ENCODE measurements at places on chromosomes 4 and X.

GRCh38 chrX:140088438-140088837 is 123.1 kb upstream of the CXorf66 start:
- no peak for DNase-seq

GRCh38 chrX:76148041-76148665 is 24.7 kb upstream of the PBDC1 start:
- no peak for DNase-seq

DNA sequence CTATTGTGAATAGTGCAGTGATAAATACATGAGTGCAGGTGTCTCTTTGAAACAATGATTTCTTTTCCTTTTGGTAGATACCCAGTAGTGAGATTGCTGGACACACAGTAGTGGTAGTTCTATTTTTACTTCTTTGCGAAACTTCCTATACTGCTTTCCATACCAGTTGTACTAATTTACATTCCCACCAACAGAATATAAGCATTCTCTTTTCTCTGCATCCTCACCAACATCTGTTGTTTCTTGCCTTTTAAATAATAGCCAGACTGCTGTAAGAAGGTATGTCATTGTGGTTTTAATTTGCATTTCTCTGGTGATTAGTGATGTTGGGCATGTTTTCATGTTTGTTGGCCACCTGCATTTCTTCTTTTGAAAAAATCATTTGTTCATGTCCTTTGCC is 105.9 kb downstream of the COL4A6 start:
- DNase-seq: no peak

DNA sequence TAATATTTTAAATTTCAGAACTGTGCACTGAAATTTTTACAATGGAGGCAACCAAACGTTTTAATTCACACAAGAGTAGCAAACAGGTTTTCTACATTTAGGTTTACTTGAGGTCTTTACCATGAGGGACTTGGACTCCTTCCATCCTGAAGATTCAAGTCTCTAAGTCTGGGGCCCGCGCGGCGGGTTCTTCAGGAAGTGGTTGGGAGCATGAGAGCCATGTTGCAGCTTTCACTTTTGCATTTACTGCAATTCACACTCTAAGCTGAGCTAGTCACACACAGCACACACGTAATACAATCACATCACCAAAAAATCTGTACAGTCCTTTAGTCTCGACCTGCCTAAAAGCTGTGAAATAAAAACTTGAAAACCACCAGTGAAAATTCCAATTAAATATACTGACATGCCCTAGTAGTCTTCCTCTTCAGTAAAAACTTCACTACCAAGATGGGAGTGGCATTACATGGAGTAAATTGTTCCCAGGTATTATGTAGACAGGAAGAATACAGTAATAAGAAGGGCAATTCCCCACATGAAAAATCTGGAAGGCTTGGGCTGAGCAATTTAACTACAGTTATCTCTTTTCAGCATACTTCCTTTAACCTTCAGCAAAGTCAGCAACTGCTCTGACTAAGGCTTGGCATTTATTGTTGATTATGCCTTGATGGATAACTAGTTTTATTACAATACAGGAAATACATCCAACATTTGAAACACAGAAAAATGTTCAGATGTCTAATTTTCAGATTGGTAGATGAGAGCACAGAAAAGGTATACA is 571.1 kb upstream of the DIPK2B start:
- DNase-seq: no peak

DNA sequence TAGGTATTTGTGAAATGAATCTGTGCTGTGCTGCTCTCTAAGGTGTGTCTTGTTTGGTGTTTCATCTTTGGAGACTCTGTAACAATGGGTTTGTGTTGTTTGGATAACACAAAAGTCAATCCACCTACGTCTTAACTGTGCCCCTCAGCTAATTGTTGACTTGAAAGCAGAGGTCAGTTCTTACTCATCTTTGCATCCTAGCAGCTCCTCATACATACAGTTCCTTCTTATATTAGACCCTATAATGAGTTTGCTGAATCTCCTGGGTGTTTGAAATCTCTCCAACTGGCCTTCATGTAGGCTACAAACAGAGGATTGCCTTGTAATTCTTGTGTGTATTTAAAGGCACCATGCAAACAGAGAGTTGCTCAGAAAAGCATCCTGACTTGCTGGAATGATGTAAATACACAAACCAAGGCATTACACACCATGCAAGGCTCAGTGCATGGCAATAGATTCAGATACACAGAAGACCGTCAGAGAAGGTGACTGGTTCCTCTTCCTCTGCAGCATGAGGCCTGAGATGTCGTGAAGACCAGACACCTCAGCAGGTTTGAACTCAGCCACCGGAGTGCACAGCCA is 220.0 kb upstream of the JADE1 start:
- no peak for DNase-seq

DNA sequence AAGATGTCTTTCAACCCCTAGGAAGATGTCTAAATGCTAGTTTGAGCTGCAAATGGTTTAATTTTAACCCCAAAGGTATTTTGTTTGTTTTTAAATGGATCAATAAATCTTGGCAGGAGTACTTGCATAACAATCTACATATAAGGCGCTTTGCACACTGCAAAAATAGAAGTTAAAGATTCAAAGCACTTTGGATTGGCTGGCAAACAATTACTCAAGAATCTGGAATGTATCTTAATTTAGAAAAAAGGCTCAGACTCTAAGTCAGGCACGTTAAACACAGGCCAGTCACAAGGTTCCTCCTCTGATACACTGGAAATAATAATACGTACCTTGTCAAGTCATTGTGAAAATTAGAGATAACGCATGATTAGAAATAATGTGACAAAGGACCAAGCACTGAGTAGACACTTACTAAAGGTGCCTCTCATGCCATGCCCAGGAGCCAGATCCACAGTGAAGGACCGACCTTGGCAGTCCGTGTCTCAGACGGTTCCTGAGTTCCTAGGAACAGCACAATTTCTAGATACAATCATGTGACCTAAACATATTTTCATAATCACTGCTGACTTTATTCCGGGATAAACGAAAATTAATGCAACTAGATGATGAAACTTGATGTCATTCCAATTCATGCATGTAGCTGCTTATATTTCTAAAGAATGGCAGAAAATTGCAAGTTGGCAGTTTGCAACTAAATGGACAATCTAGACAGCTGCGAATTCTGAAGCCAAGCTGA is 49.6 kb downstream of the PROM1 start:
- no peak for DNase-seq

DNA sequence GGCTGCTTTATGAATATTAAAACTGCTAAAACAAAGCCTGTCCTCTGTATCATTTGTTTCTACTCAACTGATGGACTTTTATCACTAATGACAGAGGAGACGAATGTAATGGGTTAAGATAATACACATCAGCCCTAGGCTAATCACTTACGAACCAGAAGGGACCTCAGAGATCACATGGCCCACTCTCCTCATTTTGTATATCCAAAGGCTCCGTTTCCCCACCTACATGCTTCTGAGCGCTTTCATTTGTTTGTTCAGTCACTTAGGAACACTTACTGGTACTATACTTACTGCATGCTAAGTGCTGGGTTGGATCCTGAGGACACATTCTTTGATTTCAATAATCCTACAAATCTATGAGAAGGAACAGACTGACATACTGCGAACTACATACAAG is 169.3 kb downstream of the CEP135 start:
- DNase-seq: no peak

DNA sequence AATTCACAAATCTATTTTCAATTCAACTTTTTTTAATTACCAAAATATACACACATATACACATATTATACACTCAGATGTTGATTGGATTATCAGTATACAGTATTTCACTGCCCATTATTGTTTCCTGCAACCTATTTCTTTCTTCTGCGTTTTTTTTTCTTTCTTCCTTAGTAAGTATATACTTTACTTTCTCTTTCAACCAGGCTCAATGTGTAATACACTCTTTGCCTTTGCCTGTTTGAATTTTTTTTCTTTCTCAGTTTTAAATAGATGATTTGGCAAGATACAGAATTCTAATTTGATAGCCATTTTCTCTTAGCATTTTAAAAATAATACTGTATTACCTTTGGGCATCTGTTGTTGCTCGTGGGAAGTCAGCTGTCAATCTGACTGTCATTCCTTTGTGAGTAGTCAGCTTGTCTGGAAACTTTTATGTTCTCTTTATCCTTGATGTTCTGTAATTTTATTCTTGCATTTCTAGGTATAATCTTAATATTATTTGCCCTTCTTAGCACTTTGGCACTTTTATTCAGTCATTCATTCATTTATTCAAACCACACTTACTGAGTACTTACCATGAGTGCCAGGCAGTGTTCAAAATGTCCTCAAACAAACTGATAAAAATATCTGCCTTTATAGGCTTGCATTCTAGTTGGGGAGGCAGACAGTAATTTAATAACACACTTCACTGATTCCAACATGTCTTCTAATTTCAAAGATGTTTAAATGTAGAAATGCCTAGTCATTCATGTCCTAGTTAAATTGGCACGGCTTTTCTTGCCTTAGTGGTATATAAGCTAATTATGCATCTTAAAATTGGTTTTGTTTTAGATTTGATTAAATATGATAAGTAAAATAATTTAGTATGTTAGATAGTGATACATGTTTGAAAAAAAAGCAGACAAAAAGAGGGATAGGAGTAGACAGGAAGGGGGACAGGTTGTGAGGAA is 3.7 kb downstream of the USP38 start:
- DNase-seq: no peak

DNA sequence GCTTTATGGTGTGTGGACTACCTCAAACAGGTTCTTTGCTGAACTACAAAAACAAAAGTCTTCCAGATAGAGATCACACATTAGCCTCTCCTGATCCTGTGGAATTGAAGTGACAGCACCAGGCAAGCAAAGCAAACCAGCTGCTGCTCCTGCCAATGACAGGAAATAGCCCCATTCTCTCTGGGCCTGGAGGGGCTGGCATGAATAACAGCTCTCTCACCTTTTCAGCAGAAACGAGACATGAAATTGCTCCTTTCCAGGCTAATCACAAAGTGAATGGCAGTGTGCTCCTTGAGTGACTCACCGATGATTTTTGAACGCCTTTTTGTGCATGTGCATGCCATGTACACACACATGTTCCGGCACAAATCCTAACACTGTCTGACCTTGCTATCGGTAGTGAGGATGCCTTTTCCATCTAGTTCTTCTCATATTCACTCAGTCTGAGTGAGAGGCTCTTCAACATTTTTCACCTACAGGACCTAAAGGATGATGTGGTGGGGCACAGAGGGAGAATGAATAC is 24.4 kb downstream of the MFAP3L start:
- no peak for DNase-seq

DNA sequence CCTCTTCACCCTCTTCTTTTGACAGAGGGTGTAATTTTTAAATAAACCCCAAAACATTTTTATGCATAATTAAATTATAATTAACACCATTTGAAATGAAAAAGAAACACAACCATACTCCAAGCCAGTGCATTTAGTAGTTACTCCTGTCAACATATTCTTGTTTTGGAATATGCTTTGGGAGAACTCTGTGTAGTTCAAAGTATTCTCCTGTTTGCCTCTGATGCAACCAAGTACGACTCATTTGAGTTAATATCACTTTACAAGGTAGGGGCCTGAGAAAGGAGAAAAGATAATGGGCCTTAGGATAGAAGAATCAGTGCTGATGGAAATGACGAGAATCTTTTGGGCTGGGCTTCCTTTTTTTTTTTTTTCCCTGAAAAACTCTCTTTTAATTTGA is 2.7 kb downstream of the PTPN13 start:
- no peak for DNase-seq

DNA sequence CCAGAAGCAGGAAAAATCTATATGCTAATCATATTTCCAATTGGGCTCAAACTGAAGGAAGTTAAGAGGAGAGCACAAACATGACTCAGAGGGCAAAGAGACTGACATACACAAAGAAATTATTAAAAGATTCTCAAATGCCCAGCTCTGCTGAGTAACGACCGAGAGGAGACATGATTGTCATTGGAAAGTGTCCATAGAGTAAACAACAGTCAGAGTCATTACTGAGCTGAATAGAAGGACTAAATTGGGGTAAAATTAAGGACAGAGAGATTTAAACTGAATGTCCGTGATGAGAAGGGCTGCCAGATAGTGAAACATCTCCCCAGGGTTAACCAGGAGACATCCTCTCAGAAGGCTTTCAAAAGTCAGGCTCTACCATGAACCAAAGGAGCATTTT is 111.2 kb upstream of the GALNT7 start:
- DNase-seq: no peak

GRCh38 chr4:119692001-119692400 is 63.4 kb upstream of the PDE5A start:
- DNase-seq: no peak

DNA sequence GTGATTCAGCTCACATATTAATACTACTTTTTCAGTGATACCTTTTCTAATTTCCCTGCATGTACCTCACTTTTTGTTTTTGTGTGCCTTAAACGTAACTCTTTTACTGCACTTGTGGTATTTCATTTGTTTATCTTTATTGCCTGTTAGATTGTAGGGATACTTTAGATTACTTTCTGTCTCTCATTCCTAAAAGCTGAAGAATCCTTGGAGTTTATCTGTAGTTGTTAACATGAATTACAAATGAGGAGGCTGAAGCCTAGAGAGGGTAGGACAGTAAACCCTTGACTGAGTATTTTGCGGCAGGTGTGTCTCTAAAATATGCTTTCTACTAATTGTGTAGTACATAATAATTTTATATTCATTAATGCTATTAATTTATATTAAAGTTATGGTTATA is 34.9 kb downstream of the BMP2K start:
- DNase-seq: no peak

DNA sequence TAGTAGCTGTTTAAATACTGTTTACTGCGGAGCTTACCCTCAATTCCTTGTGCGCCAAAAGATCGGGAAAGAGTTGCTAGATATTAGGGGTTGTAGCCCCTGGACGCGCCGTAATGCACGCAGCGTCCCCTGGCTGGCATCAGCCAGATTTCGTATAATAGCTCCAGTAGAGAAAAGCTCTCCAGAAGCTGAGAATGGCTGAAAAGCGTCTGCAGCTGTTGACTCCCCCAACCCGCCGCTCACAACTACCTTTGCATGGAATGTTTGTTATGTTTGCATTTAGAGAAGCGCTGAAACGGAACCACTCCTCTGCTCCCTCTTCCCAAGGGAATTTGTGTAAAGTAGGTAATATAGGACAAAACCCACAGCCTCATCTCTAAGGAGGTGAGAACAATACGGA is 3.7 kb downstream of the DOCK11 start:
- DNase-seq: no peak

- no peak for DNase-seq
These were observed 884.2 kb downstream of the GLUD2 start for GRCh38 chrX:121931567-121931966.

DNA sequence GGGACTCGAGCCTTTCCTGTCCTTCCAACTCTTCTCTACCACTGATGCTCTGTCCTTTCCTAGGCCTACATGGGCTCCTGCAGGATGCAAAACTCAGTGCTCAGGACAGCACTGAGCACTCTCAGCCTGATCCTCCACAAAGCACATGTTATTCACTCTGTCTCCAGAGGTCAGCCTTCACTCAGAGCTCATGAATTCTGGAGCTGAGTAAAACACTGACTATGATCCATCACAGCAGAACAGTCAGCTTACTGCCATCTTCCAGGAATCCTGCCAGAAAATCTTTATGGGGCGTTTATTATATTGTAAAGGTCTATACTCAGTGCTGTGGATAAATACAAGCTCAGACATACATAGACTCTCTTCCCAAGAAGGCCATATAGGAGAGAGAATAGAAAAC is 121.5 kb upstream of the CPEB2 start:
- no peak for DNase-seq

All from Panc1 (cell line).